ENCODE measurements at places on chromosomes 16 and 17. TPM values are rescaled to one million over a fixed set of nuclear protein-coding genes. Genes with fewer than 3 reads are reported as not detected.
A peak's percentile ranks its signal among the peaks of the same experiment; 100 is the strongest.

DNA sequence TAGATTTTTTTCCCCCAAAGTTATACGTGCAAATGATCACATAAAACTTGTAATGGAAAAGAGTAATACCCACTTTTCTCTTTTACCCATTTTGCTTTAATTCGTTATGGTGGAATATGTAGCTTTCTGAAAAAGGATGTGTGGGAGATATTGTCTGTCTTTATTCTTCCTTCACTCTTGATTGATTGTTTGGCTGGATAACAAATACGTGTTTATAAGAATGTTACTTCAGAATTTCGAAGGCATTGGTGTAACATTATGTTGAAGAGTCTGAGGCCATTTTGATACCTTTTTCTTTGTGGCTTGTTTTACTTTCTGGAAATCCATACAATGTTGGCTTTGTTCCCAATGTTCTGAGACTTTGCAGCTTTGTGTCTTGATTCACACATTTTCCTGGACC, 71.4 kb downstream of the BCAS3 start:
- H3K4me1 ChIP-seq, result peaks cover 6% of the 10 kb centered on the region
- no peaks in the 10 kb centered on the region for H3K36me3 ChIP-seq
- no peaks in the 10 kb centered on the region for H3K27me3 ChIP-seq
- DNase-seq, result no peak
- H3K4me3 ChIP-seq, result no peak overlapping the region

The SMTNL2 gene
- polyA plus RNA-seq, result not detected

DNA sequence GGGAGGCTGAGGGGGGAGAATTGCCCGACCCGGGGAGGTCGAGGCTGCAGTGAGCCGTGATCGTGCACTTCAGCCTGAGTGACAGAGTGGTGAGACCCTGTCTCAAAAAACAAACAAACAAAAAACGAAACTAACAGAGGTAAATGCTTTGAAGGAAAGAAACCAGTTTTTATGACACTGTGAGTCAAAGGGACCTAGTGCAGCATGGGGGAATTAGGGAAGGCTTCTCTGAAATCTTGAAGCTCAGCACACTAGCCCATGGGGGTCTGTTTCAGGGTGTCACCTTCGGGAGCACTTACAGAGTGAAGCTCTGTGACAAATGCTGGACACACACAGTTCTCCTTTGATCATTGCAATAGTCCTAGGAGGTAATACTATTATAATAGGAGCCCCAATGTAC, 16.6 kb downstream of the ITPRIPL2 start:
- no peaks in the 10 kb centered on the region for H3K27me3 ChIP-seq
- H3K4me3 ChIP-seq, result no peak overlapping the region
- no peak overlapping the region for H3K27ac ChIP-seq
- H3K4me1 ChIP-seq, result peaks cover 17% of the 10 kb centered on the region

- H3K27me3 ChIP-seq, result peaks cover 61% of the 10 kb centered on the region
- H3K36me3 ChIP-seq, result no peaks in the 10 kb centered on the region
- DNase-seq, result no peak
- no peak overlapping the region for H3K27ac ChIP-seq
- no peaks in the 10 kb centered on the region for H3K4me1 ChIP-seq
Measured at GRCh38 chr16:86519649-86520316, 9.5 kb downstream of the FOXF1 start.

DNA sequence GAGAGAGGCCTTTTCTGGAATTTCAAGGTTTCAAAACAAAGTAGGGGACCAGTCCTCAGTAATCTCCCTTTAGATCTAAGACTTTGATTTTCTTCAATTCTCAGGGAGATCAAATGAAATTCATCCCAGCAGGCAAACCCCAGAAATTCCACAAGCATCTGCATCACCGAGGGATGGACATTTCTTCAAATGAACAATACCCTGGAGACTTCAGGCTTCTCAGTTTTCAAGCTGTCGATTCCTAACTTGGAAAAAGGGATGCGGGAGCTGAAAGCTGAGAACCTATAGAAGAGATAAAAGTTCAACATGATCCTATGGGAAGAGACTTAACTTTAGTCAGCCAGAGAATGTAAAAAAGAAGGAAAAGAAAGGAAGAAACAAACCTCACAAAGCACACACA, 296.9 kb upstream of the CDH5 start:
- no peak overlapping the region for H3K27ac ChIP-seq
- no peaks in the 10 kb centered on the region for H3K4me1 ChIP-seq
- DNase-seq, result no peak
- H3K36me3 ChIP-seq, result no peaks in the 10 kb centered on the region
- no peaks in the 10 kb centered on the region for H3K27me3 ChIP-seq
- no peak overlapping the region for H3K4me3 ChIP-seq

- H3K36me3 ChIP-seq, result peaks cover 3% of the 10 kb centered on the region
- H3K27ac ChIP-seq, result no peak overlapping the region
- no peak for DNase-seq
Measured at GRCh38 chr16:69618307-69618706, 52.5 kb downstream of the NFAT5 start.

DNA sequence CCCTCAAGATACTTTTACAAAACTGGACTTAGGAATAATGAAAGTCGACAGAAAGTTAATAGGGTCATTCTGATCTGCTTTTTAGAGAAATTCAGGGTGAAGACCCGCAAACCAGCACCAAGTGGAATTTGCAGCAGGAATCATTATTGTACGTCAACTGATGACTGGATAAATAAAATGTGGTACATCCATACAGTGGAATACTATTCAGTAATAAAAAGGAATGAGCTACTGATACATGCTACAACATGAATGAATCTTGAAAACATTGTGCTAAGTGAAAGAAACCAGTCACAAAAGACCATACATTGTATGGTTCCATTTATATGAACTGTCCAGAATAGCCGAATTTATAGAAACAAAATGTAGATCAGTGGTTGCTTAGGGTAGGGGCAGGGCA, 83.1 kb downstream of the GNAO1 start:
- no peak overlapping the region for H3K27ac ChIP-seq
- H3K4me3 ChIP-seq, result no peak overlapping the region
- H3K27me3 ChIP-seq, result peaks cover 6% of the 10 kb centered on the region
- H3K4me1 ChIP-seq, result no peaks in the 10 kb centered on the region
- H3K36me3 ChIP-seq, result no peaks in the 10 kb centered on the region

GRCh38 chr17:1179818-1180742, at the start of gene ABR:
ABR (minus strand) TSS chr17:1179981; CDS start chr17:1179727, 254 bp downstream.
- H3K4me3 ChIP-seq, result peak within 1 kb of the TSS; percentile 65
- H3K36me3 ChIP-seq, result no peaks in the 10 kb centered on the region
- DNase-seq, result no peak
- H3K27ac ChIP-seq, result no peak within 1 kb of the TSS

GRCh38 chr17:46878055-46878454, 26.7 kb downstream of the WNT9B start:
- H3K27ac ChIP-seq, result no peak overlapping the region
- no peaks in the 10 kb centered on the region for H3K36me3 ChIP-seq
- no peak for DNase-seq
- H3K4me3 ChIP-seq, result no peak overlapping the region
- H3K27me3 ChIP-seq, result no peaks in the 10 kb centered on the region

- H3K36me3 ChIP-seq, result no peaks in the 10 kb centered on the region
- DNase-seq, result no peak
- no peaks in the 10 kb centered on the region for H3K27me3 ChIP-seq
- H3K27ac ChIP-seq, result no peak overlapping the region
- H3K4me3 ChIP-seq, result no peak overlapping the region
Measured at GRCh38 chr17:72342061-72342460, 221.2 kb downstream of the SOX9 start.

- no peak for DNase-seq
- peaks cover 17% of the 10 kb centered on the region for H3K4me1 ChIP-seq
- H3K4me3 ChIP-seq, result peak overlapping the region; percentile 96
- H3K27me3 ChIP-seq, result no peaks in the 10 kb centered on the region
- H3K27ac ChIP-seq, result peak overlapping the region; percentile 75
- H3K36me3 ChIP-seq, result peaks cover 29% of the 10 kb centered on the region
Measured at GRCh38 chr16:28846933-28847273, 755 bp upstream of the TUFM start.

- no peak overlapping the region for H3K4me3 ChIP-seq
- peaks cover 17% of the 10 kb centered on the region for H3K4me1 ChIP-seq
- DNase-seq, result peak; percentile 4
- no peaks in the 10 kb centered on the region for H3K27me3 ChIP-seq
- peaks cover 2% of the 10 kb centered on the region for H3K36me3 ChIP-seq
- H3K27ac ChIP-seq, result peak overlapping the region; percentile 48
Measured at GRCh38 chr17:69287168-69287567, 39.8 kb downstream of the ABCA5 start.

DNA sequence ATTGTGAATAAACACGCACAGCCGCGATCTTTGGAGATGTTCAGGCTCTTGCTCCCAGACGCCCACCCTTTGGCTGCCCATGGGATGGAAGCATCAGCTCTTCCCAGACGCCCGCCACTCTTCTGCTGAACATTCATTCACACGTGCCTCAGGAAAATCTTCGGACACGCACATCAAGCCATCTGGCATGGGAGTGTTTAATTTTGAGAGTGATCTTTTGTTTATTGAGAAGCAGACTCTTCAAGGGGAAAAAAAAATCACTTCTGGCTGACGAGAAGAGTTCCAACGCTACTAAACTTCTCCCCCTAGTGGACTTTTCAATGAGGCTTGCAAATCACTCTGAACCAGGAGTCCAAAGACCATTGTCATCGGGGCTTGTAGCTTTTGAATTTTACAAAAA, 62.0 kb upstream of the NUDT7 start:
- no peaks in the 10 kb centered on the region for H3K4me1 ChIP-seq
- no peak for DNase-seq
- no peaks in the 10 kb centered on the region for H3K27me3 ChIP-seq
- H3K4me3 ChIP-seq, result no peak overlapping the region
- no peak overlapping the region for H3K27ac ChIP-seq

DNA sequence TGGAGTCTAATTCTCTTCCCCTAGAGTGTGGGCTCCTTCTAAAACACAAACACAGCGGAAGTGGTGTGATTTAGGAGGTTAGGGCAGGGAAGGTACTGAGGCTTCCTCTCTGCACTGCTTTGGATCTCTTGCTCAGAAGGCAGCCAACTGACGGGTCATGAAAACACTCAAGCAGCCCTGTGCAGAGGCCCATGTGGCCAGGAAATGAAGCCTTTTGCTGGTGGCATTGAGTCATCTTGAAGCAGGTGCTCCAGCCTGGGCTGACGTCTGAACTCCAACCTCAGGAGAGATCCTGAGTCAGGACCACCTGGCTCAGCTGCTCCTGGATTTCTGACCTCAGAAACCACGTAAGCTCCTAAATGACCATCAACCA, 72.9 kb downstream of the MRM1 start:
- H3K4me1 ChIP-seq, result no peaks in the 10 kb centered on the region
- H3K4me3 ChIP-seq, result no peak overlapping the region
- no peak for DNase-seq

DNA sequence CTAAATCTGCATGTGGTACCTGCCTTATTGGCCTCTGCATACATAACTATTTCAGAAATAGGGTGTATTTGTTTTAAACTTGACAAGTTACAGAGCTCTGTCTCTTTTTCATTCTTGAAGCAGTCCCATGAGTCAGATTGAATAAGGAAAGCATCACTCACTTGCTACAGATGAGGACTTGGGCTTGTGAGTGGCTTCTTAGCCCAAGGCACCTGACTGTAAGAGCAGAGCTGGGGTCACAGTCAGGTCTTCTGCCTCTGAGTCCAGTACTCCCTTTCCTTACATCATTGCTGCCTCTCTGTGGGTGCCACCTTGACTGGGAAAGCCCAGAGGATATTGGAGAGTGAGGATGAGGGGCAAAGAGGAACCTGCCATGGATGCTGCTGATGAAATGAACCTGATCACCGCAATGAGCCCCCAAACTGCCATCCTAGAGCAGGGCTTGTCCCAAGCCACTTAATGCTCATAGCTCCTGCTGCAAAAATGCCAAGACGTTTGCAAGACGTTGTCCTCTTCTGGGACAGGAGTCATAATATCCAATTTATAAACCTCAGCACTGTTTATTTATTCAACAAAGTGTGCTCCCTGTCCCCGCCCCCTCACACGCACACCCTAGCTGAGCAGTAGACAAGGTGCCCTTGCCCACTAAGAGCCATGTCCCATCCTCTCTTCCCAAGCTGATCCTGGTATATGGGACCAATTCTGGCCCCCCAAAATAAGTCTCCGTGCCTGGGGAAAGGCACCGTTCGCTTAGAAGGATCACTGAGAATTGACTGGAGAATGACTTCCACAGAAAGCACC, 74.1 kb downstream of the CCDC182 start:
- DNase-seq, result no peak
- no peak overlapping the region for H3K27ac ChIP-seq
- H3K36me3 ChIP-seq, result no peaks in the 10 kb centered on the region

The KRTAP3-1 gene
- polyA plus RNA-seq, result not detected

GRCh38 chr16:55510185-55510805, 1.4 kb downstream of the LPCAT2 start:
- H3K4me1 ChIP-seq, result peaks cover 18% of the 10 kb centered on the region
- H3K27ac ChIP-seq, result no peak overlapping the region
- H3K36me3 ChIP-seq, result peaks cover 6% of the 10 kb centered on the region
- DNase-seq, result no peak
- H3K27me3 ChIP-seq, result no peaks in the 10 kb centered on the region
- peak overlapping the region; percentile 92 for H3K4me3 ChIP-seq

- no peaks in the 10 kb centered on the region for H3K4me1 ChIP-seq
- H3K27ac ChIP-seq, result no peak overlapping the region
- no peaks in the 10 kb centered on the region for H3K36me3 ChIP-seq
- H3K4me3 ChIP-seq, result no peak overlapping the region
- DNase-seq, result no peak
- no peaks in the 10 kb centered on the region for H3K27me3 ChIP-seq
Measured at GRCh38 chr16:8278031-8278580, 312.2 kb downstream of the TMEM114 start.

The TAC4 gene
- polyA plus RNA-seq, result not detected

- H3K27ac ChIP-seq, result peak overlapping the region; percentile 83
- peaks cover 35% of the 10 kb centered on the region for H3K4me1 ChIP-seq
- H3K36me3 ChIP-seq, result no peaks in the 10 kb centered on the region
Measured at GRCh38 chr16:70714581-70715054, 28.8 kb upstream of the MTSS2 start.
